WTC11 (cell line): ENCODE measurements at places on chromosomes 3 and 15.

DNA sequence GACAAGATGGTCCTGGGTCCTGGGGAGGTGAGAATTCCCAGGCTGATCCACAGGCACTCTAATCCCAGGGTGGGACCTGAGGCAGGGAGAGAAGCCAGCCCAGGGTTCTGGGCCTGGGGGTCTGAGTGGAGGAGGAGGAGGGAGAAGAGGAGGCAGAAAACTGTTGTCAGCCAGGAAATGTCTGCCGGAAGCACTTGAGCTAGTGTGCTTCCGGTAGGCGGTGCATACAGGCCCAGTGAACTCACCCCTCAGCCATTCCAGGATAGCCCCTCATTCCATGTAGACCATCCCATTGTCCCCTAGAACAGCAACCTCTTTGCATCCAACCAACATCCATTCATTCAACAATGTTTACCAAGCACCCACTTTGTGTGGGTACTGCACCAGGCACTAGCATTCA lies 47.9 kb upstream of the LCTL start:
- no peak for DNase-seq

DNA sequence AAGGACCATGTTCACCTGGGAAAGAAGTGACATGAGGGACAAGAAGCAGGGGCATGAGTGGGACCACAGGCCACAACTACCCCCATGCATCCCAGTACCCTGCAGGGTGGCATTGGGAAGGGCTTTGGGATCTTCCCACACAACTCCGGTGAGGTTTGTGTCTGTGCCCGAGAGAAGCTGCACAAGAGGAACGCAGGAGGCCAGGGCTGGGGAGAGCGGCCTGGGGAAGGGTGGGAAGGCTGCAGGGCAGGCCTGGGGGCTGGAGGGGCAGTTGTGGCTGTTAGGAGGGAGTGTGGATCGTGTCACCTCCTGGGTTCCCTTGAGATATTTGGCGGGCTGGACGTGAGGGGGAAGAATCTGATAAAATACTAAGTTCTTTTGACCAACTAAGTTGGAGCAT lies 25.3 kb upstream of the MFSD1 start:
- no peak for DNase-seq

DNA sequence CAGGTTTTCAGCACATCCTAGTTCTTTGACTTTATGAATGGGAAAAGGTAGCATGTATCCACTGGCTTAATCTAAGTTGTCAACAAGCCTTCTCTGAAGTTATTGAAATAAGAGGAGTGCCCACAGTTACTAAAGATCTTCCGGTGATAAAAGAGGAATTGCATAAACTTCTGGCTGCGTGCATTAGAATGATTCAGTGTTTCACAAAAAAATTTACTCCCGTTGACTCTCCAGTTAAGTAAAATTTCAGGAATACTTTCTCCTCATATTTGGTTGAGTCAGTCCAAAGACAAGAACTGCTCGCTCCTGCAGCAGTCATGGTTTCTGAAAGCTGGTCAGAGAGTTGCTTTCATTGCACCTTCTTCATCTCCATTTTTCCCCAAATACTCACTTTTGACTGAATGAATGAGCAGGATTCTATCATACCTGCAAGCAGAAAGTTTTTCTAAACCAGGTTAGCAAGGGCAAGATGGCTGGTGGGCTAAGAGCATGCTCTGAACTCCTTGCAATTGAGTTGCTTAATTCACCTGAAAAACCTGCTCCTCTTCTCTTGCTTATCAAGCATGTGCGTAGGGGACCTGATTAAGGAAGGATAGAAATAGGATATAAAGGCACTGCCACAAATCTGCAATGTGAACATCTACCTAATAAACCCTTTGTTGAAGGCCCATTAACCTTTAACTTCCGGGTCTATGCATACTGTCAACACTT lies 64.2 kb upstream of the TIMP4 start:
- no peak for DNase-seq

DNA sequence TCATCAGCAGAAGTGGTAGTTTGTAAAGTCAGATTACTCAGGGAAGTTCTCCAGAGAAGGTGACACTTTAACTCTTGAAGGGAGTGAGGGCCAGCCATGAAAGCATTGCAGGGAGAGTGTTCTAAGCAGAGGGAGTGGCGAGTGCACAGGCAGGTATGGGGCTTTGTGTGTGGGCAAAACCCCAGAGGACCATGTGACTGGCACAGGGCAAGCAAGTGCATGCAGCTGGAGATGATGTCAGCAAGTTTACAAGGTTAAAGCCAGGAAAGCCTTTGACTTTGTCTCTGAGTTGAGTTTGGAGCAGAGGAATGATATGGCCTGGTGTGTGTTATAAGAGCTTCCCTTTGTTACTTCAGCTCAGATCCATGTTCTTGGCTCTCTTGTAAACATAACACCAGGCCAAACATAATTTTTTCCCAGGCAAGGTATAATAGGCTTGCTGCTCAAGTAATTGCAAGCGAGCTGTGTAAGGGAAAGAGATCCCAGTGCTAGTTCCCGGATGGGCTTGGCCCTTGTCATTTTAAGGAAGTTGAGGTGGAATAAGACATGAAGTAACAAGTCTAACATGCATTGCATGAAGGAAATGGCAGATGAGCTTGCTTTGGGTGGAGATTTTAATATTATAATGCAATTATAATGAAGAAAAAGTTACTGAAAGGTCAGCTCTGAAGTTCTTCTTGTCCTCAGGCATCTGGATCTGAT lies 341.1 kb upstream of the LRRC3B start:
- DNase-seq, result no peak

- no peak for DNase-seq
Measured at GRCh38 chr3:12190832-12191231, 32.1 kb upstream of the TIMP4 start.

- no peak for DNase-seq
Measured at GRCh38 chr15:68401496-68402431, 30.2 kb downstream of the ITGA11 start.

GRCh38 chr15:34341381-34342212 lies 1.3 kb downstream of the NOP10 start:
- no peak for DNase-seq

DNA sequence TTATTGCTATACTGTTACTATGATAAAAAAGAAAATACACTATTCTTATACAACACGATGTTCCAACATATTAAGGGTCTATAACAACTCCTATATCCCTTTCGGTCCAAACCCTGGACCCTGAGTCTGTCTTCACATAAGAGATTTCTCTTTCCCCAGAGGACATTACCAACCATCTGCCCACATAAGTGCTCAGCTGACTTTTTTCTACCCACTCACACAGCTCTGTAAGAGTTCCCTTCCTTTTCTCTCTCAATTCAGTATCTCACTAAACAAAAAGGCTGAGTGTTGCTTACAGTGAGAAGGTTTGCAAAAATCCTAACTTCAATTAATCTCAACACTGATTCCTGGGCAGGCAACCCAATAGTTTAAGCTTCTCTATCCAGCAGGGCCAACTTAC lies 30.5 kb downstream of the ITGB5 start:
- no peak for DNase-seq

DNA sequence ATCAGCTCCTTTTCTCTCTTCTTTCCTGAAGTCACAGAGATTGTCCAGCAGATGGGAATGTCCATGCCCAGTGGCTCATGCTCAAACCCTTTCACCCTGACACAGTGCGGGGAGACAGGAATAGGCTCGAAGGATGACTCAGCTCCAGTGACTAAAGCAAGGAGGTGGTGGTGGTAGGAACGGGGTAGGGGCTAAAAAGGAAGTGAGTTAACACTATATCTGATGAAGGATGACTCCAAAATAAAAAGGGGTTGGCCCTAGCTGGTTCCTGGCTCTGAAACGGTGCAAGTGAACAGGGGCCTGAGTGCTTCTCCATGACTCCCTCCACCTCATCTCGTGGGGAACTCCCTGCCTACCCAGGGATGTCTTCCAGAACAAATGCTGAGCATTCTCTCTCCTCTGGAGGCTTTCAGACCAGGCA lies 167.4 kb upstream of the LPP start:
- no peak for DNase-seq

DNA sequence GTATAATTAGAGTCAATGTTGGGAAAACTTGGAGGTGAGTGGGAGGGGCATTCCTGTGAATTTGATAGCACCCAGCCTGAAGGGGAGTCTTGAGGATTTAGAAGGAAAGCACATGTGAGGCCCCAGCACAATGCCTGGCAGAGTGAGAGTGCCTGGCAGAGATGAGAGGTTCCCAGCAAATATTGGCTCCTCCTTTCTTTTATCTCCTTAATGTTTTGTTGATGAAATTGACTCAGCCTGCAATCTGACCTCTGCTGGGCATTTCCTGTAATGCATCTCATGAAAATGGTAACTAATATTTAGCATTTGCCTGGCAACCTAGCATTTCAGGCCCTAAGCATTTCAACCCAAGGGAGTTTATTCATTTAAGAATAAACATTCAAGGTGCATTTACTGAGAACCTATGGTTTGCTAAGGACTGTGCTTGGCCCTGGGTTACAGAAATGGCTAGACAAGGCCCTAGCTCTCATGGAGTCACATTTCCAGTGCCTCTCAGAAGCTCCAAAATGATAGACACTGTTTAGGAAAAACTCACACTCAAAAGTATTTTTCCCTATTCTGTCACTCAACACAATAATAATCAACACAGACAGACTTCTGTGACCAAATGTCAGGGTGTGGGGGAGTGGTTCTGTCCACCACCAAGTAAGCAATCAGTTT lies 19.0 kb downstream of the PDHB start:
- no peak for DNase-seq

DNA sequence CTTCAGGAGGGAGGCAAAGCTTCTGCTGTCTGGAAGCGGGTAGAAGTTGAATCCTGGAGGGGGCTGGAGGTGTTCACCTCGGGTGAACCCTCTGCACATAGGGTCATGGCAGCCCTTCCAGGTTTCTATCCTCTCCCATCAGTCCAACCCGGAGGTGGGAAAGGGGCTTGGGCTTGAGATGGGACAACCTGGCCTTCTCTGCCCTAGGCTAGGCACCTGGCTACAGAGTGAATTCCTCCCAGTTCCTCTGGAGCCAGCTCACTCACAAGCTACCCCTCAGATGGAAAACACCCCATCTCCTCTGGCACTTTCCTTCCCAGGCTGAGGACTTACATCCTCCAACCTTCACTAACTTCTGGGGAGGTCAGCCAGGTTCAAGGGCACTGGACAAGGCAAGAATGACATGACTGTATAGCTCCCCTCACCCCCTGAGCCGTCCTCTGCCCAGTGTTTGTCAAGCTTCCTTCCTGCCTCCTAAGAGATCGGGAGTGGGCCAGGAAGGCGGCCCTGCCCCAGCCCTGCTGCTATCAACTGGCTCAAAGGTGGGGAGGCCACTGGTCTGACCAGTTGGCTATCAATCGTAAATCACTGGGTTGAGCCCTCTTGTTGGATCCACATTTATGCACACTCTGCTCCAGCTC lies 45.8 kb downstream of the KLF15 start:
- no peak for DNase-seq

DNA sequence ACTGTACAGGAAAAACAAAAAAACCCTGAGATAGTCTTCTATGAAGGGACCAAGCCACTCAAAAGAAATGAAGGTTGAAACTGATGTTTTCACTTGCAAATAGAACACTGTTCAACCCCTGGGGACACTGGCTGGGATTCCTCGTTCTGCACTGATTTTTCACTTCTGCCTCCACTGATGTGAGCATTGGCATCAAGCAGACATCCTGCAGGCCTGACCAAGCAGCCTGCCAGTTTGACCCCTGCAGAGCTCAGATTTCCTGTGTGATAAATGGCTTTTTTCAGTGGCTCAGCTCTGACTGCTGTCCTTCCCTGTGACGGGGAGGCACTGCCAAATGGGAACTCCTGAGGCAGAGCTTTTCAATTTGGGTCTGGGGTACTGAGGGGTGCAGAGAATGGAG lies 50.0 kb downstream of the RASGRP1 start:
- no peak for DNase-seq

DNA sequence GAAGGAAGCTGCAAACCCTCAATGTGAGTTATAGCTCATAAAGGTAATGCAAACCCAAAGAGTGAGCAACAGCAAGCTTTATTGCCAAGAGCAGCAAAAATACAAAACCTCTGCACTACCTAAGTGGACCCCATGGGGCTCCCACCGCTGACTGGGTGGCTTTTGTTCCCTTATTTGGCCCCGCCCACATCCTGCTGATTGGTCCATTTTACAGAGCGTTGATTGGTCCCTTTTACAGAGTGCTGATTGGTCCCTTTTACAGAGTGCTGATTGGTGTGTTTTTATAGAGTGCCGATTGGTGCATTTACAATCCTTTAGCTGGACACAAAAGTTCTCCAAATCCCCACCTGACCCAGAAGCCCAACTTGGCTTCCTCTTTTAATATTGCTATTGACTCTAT lies 154.5 kb upstream of the NSMCE3 start:
- no peak for DNase-seq

- DNase-seq, result no peak
Measured at GRCh38 chr3:126944089-126944965, 38.6 kb upstream of the PLXNA1 start.

DNA sequence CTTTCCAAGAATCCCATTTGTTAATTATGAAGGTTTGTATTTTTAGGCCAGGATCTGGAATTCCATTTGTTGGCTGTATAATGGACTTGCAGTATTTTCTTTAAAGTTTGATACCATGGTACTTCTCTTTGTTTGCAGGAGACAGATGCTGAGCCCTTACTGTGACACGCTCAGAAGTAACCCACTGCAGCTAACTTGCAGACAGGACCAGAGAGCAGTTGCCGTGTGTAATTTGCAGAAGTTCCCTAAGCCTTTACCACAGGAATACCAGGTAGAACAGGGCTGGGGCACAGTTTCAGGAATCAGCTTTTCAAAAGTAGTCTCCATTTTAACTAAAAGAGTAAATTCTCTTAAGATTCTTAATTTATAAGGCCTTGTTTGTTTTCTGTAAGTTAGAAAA lies 59.1 kb downstream of the LMLN start:
- DNase-seq, result no peak

- no peak for DNase-seq
Measured at GRCh38 chr3:183295211-183295610, 42.2 kb downstream of the B3GNT5 start.

DNA sequence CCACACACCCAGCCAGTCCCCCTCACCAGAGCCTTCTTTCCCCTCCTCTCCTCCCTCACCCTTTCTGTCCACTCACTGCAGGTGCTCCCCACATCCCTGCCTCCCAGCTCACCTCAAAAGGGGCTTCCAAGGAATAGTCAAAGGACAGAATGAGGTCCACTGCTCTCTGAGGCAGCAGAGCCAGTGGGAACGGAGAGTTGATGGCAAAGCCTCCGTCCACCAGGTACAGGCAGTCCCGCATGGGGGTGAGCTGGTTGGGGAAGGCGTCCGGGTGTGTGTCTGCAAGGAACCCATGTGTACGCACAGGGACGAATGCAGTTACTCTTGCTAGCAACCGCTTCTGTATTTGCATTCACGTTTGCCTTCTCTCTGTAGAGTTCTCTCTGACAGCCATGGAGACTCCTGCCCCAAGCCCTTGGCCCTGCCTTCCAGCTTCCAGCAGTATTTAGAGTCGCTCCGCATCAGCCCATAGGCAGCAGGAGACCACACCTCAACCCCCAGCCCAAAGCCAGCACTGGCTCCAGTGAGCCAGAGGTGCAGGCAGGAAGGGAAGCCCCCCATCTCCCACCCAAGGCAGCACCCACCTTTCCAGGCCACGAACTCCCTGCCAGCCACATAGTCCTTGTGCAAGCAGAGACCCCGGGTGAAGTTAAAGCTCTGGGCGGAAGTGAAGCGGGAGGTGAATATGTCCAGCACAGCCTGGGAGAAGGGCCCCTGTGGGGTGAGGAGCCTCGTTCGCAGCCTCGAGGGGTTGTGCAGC lies 12.4 kb downstream of the PLA2G4F start:
- peak; percentile 1 for DNase-seq
